ENCODE measurements at places on chromosomes 6 and 20.

GRCh38 chr20:11469795-11470435 lies 447.8 kb upstream of the BTBD3 start:
- DNase-seq, result no peak

DNA sequence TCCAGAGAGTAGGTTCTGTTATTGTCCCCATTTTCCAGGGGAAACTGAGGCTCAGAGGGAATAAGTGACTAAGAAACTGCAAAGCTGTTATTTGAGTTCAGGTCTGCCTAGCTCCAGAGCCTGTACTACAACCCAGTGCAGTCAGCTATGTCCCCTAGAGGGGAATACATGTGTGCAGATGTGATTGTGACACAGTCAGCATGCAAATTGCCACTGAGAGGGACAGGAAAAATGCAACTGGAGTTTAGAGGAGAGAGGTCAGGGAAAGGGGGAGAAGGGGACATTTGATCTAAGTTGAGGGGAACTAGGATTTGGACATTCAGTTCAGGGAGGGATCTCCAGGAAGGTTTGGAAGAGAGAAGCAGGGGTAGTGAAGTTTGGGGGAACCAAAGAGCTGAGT lies 38.6 kb upstream of the EPB41L1 start:
- DNase-seq, result no peak

GRCh38 chr6:165047952-165048351 lies 261.5 kb downstream of the C6orf118 start:
- DNase-seq, result no peak

DNA sequence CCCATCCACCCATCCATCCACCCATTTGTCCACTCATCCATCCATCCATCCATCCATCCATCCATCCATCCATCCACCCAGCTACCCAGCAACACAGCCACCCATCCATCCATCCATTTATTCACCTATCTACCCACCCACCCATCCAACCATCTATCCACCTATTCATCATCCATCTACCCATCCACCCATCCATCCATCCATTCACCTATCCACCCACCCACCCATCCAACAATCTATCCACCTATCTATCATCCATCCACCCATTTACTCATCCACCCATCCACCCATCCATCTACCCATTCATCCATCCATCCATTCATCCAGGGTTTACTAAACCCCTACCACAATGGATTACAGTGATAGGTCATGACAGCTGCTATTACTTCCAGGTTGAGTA lies 7.4 kb downstream of the SERPINB1 start:
- DNase-seq, result no peak

- no peak for DNase-seq
Observed at GRCh38 chr20:32474967-32475811, 109.9 kb downstream of the NOL4L start.

- DNase-seq, result no peak
Observed at GRCh38 chr6:133774356-133774755, 114.6 kb upstream of the TCF21 start.

DNA sequence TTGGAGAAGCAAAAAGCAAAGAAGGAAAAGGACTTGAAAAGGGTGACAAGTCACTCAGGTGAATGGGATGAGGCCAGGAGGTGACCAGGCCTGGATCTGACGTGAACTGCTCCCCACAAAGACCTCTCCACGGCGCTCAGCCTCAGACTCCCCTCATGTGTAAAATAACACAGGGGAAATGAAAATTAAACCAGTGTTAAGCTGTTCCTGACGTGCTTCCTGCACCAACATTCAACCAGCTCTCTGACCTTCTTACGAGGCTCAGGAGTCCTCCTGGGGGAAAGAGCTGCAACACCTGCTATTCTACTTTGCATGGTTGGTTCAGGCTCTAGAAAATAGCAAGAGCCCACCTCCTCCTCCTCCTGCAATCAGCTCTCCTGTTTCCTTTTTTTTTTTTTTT lies 256.7 kb downstream of the ATXN1 start:
- DNase-seq, result no peak

GRCh38 chr6:125363039-125363823 lies 61.5 kb upstream of the HDDC2 start:
- no peak for DNase-seq

GRCh38 chr6:164164876-164165275 lies 750.4 kb downstream of the QKI start:
- no peak for DNase-seq

DNA sequence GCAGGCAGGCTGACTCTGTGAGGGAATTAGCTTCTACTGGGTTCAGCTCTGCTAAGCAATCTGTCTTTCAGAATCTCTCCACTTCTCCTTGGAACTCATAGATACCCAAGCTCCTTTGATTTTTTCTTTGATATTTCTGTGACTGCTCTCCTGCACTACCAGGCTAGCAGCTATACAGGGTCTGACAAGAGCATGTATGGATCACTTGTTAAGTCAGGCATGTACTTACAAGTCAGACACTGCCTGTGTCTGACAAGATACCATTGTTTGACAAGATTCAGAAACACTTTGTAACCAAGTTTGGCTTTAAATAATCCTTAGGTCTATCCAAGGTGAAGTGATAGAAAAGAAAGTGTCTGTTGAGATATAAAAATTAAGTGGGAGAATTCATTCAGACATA lies 79.5 kb downstream of the SESN1 start:
- DNase-seq, result no peak

- no peak for DNase-seq
Observed at GRCh38 chr6:151180330-151181048, 59.3 kb upstream of the AKAP12 start.

DNA sequence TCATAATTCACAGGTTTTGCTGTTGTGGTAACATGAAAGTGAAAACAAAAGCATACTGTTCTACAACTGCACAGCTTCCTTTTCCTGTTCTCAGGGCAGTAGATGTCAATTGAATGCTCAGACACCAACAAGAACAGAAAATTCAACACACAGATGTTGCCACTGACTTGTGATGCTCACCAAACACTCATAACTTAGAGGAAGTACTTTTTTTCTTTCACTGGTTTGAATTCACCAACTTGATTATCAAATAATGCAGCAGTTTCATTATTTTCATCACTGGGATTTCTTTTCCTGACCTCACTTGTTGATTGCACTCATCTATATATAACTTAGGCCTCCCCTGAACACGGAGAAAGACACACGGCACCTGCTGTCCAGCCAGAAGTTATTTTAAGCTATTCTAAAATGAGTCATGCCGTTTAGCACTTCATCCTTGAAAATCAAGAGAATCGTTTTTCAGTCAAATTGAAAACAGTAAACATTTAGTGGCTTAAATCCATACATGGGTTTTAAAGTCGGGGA lies 949 bp downstream of the TXLNB start:
- DNase-seq, result no peak

- no peak for DNase-seq
Observed at GRCh38 chr6:1321738-1322137, 9.8 kb downstream of the FOXQ1 start.

- DNase-seq, result no peak
Observed at GRCh38 chr20:13571662-13572061, 67.1 kb downstream of the TASP1 start.

- DNase-seq, result no peak
Observed at GRCh38 chr20:6008254-6008653, 45.6 kb downstream of the LRRN4 start.

DNA sequence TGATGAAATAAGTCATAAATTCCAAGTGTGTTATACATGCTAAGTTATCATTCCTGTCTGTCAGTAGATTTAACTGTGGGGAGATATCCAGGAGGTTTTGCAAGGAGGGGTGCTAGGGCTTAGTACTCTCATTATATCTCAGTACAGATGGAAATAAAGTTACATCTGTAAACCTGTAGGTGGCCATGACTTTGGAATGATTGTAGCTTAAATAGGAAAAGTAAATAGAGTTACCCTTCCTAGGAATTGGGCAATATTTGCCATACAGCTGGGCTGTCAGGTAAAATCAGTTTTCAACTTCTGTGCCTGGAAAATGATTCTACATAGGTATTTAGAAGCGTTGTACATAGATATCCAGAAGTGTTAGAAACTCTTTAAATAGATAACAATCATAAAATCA lies 19.8 kb upstream of the TGM3 start:
- no peak for DNase-seq

GRCh38 chr20:21901470-21902275 lies 196.2 kb downstream of the PAX1 start:
- no peak for DNase-seq

DNA sequence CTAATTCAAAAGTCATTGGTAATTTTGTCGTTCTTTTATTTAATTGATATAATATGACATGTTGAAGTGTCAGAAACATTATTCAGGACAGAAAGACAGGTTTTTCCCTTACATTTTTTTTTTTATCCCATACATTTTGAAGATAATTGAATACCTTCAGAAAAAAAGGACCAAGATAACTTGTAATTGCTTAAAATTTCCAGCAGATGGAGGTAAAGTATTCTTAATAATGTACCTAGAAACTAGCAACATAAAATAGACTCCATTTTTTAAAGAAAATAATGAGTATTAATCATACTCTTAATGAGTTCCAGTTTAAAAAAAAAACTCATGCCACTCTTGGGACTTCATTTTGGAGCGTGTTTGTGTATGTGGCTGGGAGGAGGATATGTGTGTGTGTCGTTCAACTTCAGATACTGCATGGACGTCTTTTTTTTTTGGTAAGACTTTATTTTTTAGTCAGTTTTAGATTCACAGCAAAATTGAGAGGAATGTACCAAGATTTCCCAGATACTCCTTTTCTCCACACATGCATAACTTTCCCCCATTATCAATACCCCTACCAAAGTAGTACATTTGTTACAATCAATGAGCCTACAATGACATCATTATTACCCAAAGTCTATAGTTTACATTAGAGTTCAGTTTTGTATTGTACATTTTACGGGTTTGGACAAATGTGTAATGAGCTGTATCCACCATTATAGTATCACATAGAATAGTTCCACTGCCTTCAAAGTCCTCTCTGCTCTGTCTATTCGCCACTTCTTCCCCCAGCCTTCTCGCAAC lies 79.4 kb downstream of the ROS1 start:
- no peak for DNase-seq

DNA sequence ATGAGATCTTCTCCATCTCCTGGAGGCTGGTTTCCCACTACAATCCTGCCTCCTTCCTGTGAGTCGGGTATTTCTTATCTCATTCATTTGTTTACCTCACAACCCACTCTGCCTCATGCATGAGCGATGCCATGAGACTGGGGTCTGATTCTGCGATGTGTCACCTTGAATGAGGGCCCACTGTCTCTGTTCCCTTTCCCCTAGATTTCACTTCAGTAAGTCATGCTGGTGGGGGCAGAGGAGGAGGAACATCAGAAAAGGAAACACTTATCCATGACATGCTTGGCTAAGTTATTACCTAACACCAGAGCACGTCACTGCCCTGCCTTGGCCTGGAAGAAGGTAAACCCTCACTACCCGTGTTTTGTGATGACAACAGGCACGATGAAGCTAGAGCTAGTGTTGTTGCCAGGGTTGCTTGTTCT lies 337.4 kb upstream of the PRDM1 start:
- no peak for DNase-seq

DNA sequence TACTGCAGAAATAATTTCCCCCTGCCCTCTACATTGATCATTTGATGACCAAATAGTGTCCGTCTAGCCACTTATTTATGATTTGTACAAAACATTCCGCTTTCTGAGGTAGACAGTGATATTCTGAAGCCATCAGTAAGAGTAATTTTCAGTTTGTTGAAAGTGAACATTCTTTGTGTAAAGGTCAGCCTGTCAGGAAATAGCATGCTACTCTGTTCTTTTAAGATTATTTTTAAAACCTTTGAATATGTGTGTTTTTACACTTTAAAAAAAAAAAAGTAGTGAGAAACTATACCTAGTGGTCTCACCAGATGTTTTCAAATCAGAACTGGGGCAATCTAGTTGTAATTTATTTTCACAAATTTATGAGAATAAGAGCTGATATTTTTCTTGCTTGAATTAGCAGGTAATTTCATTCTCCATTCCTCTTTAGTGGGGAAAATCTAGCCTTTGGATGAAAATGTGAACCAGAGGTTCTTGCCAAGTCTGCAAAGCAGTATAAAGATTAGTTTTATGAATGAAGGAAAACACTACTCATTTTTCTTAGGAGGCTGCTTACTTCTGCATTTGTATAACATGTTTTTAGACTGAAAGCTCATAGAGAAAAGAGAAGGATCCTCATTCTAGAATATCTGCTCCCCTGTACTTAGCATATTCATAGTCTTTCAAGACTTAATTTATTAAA lies 12.1 kb upstream of the REV3L start:
- no peak for DNase-seq

DNA sequence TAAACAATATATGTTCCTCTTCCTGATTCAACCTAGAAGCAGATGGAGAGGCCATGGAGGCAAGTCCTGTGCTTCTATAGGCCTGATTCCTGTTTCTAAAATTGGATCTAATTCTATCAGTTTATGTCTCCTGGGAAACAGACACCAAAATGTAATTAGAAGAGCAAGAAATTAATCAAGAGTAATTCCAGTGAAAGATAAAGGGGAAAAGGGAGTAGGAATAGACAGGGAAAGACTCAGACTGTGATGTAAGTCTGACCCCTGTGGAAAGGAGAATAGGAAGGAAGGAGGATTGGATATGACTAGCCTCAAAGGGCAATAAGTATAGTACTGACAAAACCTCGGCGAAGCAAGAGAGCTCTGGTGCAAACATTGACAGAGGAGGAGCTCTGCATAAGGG lies 33.9 kb upstream of the FBXO30 start:
- no peak for DNase-seq

DNA sequence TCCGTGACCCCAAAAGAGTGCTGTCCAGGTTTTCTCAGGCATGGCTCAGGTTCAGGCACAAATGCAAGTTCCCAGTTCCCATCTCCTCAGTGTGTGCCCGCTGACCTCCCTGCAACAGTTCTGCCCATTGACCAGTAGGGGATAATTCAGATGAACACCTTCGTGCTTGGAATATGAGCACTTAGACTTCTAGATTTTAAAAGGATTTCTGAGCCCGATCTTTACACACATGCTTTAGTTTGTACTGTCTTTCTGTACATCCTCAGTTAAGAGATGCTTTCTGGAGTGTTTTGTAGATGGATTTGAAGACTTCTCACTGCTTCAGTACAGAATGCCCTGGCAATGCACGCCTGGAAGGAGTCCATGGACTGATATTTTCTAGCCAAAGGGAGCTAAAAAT lies 239.6 kb upstream of the PLCB4 start:
- no peak for DNase-seq

DNA sequence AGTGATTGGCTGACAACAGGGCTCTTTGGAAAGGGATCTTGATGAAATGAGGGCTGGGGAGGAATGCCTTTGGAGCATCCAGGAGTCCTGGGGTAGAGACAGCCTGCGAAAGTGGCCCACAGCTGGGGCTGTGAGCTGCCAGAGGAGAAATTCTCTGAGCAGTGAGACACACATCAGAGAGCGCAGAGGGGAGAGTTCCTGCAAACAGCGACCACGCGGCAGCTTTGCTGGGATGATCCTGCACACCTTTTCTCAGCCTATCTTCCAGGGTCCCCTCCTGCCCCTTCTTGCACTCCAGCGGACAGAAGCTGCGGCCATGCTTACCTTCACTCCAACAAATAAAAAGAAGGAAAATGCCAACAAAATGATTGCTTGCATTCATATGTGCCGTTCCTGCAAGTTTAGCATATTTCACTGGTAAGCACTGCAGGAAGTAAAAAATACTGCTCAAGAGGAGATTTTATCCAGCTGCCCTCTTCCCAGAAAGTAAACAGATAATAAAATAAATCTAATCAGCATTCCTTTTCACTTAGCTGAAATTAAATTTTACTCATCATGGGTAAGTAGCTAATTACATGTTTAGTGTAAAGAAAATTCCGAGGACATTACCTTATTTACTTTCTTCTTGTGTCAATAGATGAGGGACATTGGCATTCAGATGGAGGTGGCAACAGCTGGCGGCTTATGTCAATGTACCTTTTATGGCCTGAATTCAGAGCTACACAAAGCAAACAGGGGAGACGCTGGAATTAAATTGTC lies 339.9 kb upstream of the ARID1B start:
- no peak for DNase-seq
